Activated CD8-positive, alpha-beta memory T cell treated with anti-CD3 and anti-CD28 coated beads, Interleukin-2, amount 10 ng/mL, durations not matched to agents 7 days and 5 days (primary cell): ENCODE measurements at places on chromosomes 4 and X. TPM values are rescaled to one million over a fixed set of nuclear protein-coding genes. Genes with fewer than 3 reads are reported as not detected.
A peak's percentile ranks its signal among the peaks of the same experiment; 100 is the strongest.

- peaks cover 4% of the 10 kb centered on the region for H3K27me3 ChIP-seq
- DNase-seq = no peak
- H3K27ac ChIP-seq = no peak overlapping the region
- H3K4me3 ChIP-seq = no peak overlapping the region
Measured at GRCh38 chr4:25308761-25309160, 3.8 kb upstream of the ZCCHC4 start.

DNA sequence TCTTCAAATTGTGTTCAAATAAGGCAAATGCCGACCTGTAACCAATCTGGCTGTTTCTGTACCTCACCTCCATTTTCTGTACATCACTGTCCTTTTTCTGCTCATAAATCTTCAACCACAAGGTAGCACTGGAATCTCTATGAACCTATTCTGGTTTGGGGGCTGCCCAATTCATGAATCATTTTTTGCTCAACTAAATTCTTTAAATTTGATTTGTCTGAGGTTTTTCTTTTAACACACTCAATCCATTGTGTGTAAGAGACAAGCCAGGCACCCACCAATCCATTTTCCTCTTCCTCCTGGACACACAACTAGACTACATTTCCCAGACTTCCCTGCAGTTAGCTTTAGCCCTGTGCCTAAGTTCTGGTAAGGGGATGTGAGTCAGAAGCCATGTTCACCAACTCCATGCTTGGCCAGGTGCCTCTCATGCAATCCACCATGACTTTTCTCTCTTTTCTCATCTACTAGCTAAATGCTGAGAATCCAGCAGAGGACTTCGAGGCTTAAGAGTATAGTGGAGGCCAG lies 193.2 kb upstream of the KLF3 start:
- H3K4me1 ChIP-seq = no peaks in the 10 kb centered on the region
- peaks cover 6% of the 10 kb centered on the region for H3K36me3 ChIP-seq
- H3K27ac ChIP-seq = no peak overlapping the region
- H3K4me3 ChIP-seq = no peak overlapping the region

DNA sequence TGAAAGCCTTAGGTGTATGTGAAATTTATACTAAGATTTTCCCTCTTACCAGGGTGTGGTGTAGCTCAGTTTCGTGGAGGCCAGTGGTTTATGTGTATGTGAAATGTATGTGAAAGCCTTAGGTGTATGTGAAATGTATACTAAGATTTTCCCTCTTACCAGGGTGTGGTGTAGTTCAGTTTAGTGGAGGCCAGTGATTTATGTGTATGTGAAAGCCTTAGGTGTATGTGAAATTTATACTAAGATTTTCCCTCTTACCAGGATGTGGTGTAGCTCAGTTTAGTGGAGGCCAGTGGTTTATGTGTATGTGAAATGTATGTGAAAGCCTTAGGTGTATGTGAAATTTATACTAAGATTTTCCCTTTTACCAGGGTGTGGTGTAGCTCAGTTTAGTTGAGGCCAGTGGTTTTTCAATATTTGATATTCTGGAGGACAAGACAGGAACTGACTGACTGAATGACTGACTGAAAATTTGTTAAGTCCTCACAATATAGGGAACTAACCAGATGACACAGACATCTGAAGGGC lies 143.7 kb downstream of the NEXMIF start:
- DNase-seq = no peak
- no peak overlapping the region for H3K27ac ChIP-seq
- H3K4me1 ChIP-seq = peaks cover 1% of the 10 kb centered on the region
- no peaks in the 10 kb centered on the region for H3K36me3 ChIP-seq

DNA sequence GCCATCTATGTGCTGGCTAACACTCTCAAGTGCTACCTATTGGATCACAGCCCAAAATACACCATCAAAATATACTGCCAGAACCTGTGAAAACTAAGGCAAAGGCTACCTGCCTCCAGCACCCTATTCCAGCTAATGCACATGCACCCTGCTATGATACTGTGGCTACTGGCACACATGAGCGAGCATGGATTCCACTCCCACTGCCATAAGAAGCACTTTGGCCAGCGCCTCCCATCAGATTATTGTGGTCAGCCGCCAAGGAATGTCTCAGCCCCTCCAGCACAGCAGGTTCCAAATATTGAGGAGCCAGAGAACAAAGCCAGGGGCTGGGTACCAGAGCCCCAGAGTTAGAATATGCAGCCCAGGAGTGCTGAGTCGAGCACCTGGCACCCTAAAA lies 32.5 kb upstream of the TMPRSS11F start:
- no peak overlapping the region for H3K27ac ChIP-seq
- no peak overlapping the region for H3K4me3 ChIP-seq
- no peaks in the 10 kb centered on the region for H3K36me3 ChIP-seq
- H3K27me3 ChIP-seq = peaks cover 3% of the 10 kb centered on the region
- no peak for DNase-seq
- no peaks in the 10 kb centered on the region for H3K4me1 ChIP-seq

DNA sequence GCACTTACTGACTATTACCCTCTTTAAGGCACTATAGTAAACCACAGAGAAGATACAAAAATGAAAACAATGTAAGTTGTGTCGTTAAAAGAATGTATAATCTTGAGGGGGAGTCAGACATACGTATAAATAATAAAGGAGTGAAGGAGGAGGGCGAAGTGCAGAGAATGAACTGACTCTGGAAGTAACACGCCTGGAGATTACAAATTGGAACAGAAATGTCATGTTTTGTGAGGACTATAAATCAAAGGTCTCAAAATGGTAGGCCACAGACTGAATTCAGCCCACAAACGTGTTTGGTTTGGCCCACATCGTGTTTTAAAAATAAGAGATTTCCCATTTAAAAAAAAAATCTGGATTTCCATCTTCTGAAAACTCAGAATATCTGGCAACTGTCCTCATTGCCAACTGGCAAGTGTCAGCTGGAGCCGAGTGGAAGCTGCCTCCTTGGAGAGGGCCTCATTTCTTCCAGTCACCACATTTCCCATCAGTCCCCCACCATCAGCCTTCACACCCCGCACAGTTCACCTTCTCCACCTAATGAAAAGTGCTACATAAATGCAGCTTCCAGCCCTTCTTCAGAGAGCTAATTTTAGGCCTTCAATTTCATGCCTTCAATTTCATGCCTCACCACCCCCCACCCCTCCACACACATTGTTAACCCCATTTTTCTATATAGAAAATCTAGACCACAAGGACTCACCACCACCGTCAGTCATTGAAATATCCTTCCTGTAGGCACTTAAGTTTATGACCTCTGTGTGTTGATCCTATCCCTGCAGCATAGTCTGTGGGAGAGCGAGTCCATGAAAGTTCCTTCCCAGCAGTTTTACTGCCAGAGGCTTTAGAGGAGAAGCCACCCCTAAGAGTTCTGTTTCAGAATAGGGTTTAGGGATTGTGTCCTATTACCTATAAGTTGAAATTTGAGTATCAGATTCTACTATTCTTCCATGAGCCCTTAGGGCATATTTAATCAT lies 32.0 kb upstream of the COL25A1 start:
- peaks cover 9% of the 10 kb centered on the region for H3K27me3 ChIP-seq
- H3K27ac ChIP-seq = no peak overlapping the region
- no peaks in the 10 kb centered on the region for H3K4me1 ChIP-seq
- H3K36me3 ChIP-seq = no peaks in the 10 kb centered on the region

GRCh38 chrX:69961365-69962072 lies 88.2 kb downstream of the AWAT2 start:
- H3K4me3 ChIP-seq = no peak overlapping the region
- H3K27me3 ChIP-seq = no peaks in the 10 kb centered on the region
- DNase-seq = no peak
- no peak overlapping the region for H3K27ac ChIP-seq
- no peaks in the 10 kb centered on the region for H3K4me1 ChIP-seq
- no peaks in the 10 kb centered on the region for H3K36me3 ChIP-seq

GRCh38 chrX:15416133-15416993 lies 32.1 kb upstream of the VEGFD start:
- no peaks in the 10 kb centered on the region for H3K4me1 ChIP-seq
- no peak for DNase-seq
- H3K27ac ChIP-seq = no peak overlapping the region

GRCh38 chr4:156974264-156974663 lies 2.7 kb upstream of the PDGFC start:
- H3K27me3 ChIP-seq = peaks cover 34% of the 10 kb centered on the region
- DNase-seq = no peak
- H3K36me3 ChIP-seq = no peaks in the 10 kb centered on the region
- H3K4me3 ChIP-seq = no peak overlapping the region
- peaks cover 5% of the 10 kb centered on the region for H3K4me1 ChIP-seq
- H3K27ac ChIP-seq = no peak overlapping the region

DNA sequence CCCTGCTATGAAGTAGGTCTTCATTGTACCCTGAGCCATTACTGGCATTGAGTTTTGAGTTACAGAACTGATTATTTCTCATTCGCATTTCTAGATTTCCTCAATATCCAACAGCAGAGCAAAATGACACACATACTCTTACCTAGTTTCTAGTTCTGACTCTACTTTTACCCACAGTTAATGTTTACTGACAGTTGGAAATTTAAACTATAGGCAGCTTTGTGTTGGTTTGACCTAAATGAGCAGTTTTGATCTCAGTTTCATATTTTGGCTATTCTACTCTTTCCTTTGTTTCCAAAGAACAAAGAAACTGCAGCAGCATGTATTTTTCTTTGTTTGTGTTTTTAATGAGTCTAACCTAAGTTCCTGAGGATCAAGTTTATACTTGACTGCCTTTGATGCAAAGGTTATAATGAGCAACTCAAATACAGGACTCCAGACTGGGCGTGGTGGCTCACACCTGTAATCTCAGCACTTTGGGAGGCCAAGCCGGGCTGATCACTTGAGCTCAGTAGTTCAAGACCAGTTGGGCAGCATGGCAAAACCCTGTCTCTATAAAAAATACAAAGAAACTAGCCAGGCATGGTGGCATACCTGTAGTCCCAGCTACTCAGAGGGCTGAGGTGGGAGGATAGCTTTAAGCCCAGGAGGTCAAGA lies 30.4 kb downstream of the TXK start:
- no peaks in the 10 kb centered on the region for H3K27me3 ChIP-seq
- peaks cover 24% of the 10 kb centered on the region for H3K4me1 ChIP-seq
- peak overlapping the region; percentile 71 for H3K27ac ChIP-seq
- no peak for DNase-seq
- peaks cover 33% of the 10 kb centered on the region for H3K36me3 ChIP-seq

VGLL1 gene
- total RNA-seq = not detected

JADE1 gene
- total RNA-seq = 30.4 TPM
